ENCODE measurements at places on chromosomes 5 and 9.
A peak's percentile ranks its signal among the peaks of the same experiment; 100 is the strongest.

DNA sequence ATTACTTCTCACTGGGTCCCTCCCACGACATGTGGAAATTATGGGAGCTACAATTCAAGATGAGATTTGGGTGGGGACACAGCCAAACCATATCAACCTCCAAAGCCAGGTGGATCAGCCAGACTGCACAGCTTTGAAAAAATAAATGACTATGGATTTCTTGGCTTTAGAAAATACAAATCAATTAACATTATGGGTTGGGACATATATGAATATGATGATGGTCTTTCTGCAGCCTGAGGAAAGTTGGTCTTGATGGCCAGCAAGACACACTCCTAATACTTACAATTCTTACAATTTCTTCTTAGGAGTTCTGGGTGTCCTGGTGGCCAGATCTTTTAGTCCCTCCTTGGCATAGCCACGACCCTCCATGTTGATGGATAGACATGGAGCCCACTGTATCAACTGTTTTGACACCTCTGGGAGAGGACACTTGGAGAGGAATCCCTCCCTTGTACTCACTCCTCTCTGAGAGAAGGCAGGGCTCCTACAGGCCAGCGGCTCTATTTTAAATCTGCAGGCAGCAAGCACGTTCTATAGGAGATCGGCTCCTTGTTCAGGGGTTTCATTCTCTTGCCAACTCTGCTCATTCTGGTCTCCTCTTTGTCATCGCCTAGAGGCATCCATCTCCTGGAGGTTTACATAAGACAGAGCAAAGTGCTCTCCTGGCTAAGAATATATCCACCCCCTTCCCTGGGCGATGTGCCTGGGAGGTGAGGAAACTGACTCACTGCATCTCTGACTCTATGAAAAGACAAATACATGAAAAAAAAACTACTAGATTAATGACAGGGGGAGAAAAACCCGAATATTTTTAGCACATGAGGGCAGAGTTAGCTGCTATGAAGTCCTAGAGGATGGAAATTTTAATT, 145.9 kb downstream of the CARTPT start:
- DNase-seq, result peak; percentile 72

- no peak for DNase-seq
Measured at GRCh38 chr5:93635991-93636390, 53.0 kb downstream of the NR2F1 start.

GRCh38 chr5:149381986-149382338, 2.9 kb upstream of the IL17B start:
- no peak for DNase-seq

GRCh38 chr5:159427180-159428012, 97.1 kb upstream of the IL12B start:
- DNase-seq, result no peak

DNA sequence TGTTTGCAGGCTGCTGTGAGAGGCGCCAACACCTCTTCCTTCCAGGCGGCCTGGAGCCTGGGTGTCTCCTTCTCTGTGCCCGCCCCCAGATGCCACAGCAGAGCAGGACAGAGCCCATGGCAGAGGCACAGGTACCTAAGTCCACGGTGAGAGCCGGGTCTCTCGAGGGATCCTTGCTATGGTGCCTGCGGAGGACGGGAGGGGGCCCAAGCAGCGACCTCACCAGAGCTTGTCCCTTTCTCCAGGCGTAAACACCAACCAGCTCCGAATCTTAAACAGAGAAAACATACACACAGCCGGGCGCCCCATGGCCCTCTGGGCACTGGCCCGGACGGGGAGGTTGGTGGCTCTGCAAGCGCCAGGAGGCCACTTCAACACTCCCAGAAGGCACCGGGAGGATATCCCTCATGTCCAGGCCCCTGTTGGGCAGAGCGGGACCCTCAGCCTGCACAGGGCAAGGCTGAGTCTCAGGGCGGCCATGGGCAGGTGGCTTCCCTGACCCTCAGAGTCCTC, 11.8 kb downstream of the CCDC187 start:
- DNase-seq, result no peak

DNA sequence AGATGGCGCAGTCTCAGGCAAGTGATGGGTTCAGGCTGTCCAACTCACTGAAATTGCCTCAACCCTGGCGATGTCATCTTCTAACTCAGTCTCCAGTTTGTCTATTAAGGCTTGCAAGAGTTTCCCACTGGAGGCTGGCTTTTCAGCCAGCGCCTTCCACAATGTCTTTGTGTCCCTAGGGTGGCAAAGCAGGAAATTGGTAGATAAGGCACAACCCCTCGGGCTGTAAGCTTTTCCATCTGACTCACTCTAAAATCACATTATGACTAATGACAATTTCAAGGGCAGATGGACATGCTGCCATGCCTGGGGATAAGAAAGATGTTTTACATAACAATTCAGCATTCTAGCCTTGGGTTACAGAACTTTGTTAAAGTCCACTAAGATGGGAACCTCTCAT, 61.9 kb downstream of the MROH2B start:
- DNase-seq, result no peak

GRCh38 chr5:133819977-133820471, 148.4 kb downstream of the C5orf15 start:
- DNase-seq, result no peak
